Effector memory CD8-positive, alpha-beta T cell (primary cell): ENCODE measurements at places on chromosomes 2 and 18.

DNA sequence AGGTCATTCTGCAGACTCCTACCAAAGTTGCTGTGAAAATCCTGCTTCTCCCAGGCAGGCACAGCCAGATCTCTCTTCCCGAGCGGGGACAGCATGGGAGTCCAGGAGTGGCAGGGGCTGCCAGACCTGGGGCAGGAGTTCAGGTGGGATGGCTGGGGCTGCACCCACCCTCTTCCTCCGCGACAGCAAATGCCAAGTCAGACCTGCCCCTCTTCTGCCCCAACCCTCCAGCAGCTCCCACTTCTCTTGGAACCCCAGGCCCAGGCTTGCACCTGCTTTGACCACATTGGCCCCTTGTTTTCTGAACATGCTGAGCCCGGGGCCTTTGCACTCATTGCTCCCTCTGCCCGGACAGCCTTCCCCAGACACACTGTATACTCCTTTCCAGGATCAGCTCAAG lies 288.2 kb upstream of the HS6ST1 start:
- DNase-seq, result no peak

- no peak for DNase-seq
These were observed 222.9 kb downstream of the ZBTB7C start for GRCh38 chr18:48186131-48186766.

DNA sequence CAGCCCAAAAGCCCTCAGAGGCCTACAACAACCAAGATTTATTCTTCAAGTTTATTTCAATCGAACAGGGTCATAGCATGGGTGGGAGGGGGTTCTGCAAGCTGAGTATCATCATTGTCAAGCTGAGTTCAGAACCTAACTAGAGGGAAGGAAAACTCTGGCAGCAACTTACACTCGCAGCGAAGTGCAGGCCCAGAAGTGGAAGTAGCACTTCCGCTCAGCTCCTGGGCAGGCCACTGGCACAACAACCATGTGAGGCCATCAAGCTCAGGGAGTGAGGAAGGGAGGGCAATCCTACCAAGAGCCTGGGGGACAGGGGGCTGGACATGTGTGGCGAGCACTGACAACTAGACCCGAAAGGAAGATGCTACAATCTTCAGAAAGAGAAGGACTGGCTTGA lies 4.8 kb downstream of the UXS1 start:
- no peak for DNase-seq

DNA sequence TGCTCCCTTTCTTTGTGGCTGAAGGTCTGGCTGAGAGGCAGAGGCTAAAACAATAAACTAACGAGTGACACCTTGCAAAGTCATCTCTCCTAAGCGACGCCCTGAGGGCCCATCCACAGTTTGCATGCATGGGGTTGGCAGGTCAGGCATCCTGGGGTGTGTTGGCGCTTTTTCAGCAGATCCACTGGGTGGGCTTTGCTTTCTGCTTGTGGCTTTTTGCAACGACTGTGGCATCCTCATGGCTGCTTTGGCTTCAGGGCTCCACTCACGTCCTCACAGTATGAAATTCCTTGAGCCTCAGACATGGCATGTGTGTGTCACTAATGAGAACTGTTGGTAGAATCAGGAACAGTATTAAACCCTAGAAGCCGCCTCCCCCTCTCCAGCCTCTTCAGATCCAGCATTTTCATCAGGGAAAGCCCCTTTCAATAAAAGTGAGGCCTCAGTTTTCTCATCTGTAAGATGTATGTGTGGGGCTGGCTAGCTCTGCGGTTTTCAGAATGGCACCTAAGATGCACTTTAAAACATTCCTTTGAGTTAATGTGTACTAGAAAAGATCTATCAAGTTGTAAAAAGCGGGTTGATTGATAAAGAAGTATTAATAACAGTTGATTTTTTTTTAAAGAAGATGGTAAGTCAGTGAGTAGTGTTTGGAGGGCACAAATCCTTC lies 72.5 kb downstream of the SH3BP4 start:
- no peak for DNase-seq

DNA sequence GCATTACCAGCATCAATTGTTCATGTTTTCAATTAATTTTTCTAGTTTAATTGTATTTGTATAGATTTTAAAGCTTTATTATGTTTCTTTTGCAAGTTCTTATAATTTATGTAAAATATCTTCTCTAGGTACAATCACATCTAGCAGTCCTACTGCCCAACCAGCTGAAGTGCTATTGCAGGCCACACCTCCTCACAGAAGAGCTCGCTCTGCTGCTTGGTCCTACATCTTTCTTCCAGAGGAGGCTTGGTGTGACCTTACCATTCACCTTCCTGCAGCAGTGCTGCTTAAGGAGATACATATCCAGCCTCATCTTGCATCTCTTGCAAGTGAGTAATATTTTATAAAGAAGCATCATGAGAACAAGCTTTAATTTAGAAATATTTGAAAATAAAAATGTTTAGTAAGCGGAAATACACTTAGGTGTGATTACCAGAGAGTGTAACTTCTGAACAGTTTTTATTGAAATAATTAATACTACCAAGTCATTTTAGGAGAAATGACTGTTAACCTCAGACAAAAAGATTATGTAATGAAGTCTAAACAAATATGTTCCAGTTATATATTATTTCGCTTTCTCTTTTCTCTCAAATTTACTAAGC lies 122.9 kb upstream of the TTC27 start:
- no peak for DNase-seq

GRCh38 chr2:46461011-46461674 lies 18.2 kb upstream of the TMEM247 start:
- peak; percentile 80 for DNase-seq

- DNase-seq, result no peak
These were observed 321.1 kb downstream of the SATB2 start for GRCh38 chr2:199136681-199137080.

DNA sequence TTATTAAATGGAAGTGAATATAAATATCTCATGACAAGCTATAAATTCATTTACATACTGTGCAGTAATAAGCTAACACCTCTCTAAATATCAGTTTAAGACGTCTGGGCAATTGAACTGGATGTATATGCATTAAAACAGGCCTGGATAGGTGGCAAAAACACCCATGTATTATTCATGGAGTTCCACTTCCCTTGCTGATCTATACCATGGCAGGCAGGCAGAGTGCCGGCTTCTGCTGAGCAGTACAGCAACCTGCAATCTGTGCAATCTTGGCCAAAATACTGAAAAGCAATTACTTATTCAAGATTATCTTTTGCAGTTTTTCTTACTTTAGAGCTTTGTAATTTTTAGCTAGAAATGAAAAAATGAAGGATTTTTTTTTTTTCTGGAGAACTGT lies 112.1 kb upstream of the PIEZO2 start:
- DNase-seq, result no peak

DNA sequence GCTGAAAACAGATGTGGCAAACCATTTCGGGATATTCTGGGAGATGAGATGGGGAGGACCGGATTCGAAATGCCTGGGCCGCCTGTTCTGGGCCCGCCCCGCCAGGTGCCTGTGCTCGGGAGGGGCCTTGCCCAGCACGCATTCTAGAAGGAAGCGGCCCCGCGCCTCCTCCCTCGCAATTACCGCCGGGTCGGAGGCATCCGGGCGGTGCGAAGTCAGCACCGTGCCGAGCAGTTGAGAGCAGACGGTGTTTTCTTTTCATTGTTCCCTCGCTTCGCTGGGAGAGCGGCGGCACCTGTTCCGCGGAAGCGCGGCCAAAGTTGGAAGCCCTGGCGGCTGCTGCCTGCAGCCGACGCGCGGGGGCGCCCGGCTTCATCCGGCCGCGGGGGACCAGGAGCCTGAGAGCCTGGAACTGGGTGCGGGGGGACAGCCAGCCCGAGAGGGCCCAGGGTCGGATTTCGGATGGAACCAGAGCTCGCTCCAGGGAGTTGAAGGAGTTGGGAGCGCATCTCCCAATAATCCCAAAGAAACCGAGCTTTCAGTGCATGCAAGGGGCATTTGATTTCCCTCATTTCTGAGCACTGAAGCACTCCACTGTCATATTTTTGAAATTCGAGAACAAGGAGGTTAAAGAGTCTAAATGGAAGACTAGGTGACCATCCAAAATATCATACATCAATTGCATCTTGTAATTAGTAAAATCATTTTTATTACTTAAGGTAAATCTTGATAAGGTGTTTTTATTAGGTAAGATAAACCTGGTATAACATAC lies 241.8 kb upstream of the RAB12 start:
- peak; percentile 1 for DNase-seq

GRCh38 chr18:36296650-36297416 lies 680 bp upstream of the FHOD3 start:
- DNase-seq, result no peak

DNA sequence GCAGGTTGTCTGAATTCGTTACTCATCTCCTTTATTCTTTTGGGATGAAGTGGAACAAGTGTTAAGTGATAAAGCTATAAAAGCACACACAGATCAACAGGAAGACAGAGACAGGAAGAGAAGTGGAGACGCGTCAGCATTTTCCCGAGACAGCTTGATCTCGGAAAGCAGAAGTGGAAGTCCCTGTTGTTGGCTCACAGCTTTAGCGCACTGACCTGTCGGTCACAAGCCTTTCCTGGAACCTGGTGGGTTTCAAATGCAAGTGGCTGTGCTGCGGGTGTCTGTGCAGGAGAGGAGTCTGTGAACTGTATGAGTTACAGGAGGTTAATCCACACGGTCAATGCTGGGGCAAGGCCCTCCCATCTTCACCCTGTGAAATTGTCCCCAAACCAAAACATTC lies 116.6 kb upstream of the PELI1 start:
- DNase-seq, result no peak
